ENCODE measurements at places on chromosomes 5 and 9.

DNA sequence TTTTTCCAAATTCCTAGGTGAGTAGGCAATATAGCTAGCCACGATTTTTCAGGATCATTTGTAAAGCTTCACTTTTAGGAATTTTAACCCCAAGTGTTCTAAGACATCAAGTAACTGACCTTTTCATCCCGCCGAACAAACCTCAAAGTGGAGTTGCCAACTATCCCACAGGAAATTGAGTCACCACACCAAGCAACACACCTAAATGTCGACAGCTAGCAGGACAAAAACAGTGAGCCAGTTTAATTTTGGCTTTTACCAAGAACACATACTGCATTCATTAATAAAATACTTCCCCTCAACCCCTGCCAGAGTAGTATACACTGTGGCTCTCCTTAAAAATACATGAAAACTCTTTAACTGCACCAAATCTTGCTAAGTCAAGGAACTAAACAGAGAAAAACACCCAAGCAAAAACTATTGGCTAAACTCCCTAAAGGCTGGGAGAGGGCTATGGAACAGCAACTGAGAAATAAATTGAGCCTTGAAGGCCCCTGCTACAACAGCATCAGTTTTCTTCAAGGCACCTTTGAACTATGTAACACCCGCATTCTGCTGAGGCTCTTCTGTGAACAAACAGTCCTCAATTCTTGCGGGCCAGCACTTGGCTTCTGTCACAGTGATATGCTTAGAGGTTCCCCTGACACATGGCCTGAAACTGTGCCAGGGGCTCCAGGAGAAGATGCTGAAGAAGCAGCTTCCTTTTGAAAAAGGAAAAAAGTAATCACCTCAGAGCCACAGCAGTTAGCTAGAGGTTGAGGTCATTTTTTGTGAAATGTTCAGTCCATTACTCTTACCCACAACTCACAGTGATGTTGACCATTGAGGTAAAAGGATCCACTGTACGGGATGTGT lies 459.6 kb downstream of the RAB3C start:
- DNase-seq, result no peak

- DNase-seq, result no peak
Observed at GRCh38 chr5:42995360-42995751, 44.8 kb downstream of the ANXA2R start.

GRCh38 chr5:42812620-42813019 lies 928 bp upstream of the SELENOP start:
- DNase-seq, result no peak

GRCh38 chr9:104950838-104951237 lies 22.9 kb upstream of the ABCA1 start:
- no peak for DNase-seq

- DNase-seq, result no peak
Observed at GRCh38 chr5:67094476-67095300, 101.9 kb downstream of the CD180 start.

DNA sequence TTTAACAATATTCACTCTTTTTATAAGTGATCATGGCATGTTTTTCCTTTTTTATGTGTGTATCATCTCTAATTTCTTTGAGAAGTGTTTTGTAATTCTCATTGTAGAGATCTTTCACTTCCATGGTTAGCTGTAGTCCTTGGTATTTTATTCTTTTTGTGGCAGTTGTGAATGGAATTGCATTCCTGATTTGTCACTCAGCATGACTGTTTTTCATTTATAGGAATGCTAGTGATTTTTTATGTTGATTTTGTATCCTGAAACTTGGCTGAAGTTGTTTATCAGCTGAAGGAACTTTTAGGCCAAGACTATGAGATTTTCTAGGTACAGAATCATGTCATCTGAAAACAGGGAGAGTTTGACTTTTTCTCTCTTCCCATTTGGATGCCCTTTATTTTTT lies 13.1 kb upstream of the SPINK13 start:
- DNase-seq, result no peak

All from stimulated activated CD8-positive, alpha-beta memory T cell treated with anti-CD3 and anti-CD28 coated beads, Interleukin-12 subunit alpha, Interleukin-12 subunit beta, amount 100 ng/mL, for 1 hour (primary cell).